ENCODE measurements at places on chromosomes 13 and 19. TPM values are rescaled to one million over a fixed set of nuclear protein-coding genes. Genes with fewer than 3 reads are reported as not detected.
A peak's percentile ranks its signal among the peaks of the same experiment; 100 is the strongest.

DNA sequence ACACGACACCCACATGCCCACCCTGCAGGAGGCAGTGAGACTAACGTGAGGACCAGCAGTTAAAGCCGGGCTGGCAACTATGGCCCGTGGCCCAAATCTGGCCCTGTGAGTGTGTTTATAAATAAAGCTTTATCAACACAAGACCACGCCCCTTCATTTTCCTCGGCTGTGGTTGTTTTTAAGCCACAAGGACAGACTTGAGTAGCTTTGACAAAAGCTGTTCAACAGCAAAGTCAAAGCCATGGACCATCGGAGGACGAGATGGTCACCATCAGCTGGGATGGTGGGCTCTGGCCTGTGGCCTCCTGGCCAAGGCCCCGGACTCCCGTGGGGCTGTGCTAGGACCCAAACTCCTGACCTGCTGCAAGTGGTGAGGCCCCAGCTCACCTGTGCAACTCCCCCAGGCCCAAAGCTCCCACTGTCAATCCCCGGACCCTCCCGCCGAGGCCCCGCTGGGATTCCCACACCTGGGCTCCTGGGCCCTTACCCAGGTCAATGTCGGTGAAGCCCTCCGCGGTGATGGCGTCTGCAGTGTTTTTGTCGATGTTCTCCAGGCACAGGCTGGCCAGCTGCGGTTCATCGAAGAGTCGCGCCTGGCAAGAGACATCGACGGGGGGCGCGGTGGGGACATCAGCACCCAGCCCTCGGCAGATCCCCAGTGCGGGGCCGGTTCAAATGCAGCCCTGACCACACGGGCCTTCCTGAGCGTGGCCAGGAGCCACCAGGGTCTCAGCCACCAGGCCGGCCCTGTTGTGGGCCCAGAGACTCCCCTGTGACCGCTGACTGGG lies 25.1 kb downstream of the BTBD2 start:
- DNase-seq: no peak

DNA sequence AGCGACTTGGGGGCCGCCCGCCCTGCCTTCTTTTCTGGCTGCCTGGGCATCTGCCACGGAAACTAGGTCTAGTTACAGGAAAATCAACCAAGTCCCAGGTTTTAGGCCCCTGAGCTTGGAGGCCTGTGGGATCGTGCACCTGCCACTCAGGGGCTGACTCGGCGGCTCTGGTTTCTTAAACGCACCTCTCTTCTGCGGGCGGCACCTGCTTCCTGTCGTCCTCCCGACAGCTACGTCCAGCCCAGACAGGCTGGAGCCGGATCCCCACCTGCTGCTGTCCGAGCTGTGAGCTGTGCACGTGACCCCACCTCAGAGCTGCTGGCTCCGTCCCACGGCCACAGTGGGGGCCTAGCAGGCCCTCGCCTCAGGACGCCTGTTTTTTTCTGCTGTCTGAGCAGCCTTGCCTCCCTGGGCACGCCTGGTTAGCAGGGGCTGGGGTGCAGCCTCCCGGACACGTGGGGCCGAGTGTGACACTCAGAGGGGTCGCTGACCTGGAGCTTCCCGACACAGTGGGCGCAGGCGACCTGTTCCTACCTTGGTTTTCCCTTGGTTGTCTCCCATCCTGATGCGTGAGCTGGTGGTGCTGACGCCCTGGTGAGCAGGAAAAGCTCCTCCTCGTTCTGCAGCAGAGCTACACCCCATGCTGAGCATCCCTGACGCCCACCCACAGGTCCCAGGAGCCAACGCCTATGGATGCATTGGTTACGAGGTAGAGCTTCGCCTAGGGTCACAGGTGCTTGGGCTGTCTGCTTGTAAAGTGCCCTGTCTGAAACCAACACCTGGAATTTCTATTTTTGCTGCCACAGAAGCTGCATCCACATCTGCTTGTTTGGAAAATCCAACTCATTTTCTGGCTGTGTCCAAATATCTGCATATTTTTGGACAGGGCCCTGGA lies 17.5 kb downstream of the TMEM255B start:
- no peak for DNase-seq

GRCh38 chr19:28983430-28983829 lies 229.5 kb downstream of the UQCRFS1 start:
- DNase-seq: no peak

GRCh38 chr13:109668433-109669233 lies 117.8 kb downstream of the IRS2 start:
- DNase-seq: no peak

- DNase-seq: no peak
Measured at GRCh38 chr13:32409561-32410421, 18.1 kb downstream of the N4BP2L1 start.

DNA sequence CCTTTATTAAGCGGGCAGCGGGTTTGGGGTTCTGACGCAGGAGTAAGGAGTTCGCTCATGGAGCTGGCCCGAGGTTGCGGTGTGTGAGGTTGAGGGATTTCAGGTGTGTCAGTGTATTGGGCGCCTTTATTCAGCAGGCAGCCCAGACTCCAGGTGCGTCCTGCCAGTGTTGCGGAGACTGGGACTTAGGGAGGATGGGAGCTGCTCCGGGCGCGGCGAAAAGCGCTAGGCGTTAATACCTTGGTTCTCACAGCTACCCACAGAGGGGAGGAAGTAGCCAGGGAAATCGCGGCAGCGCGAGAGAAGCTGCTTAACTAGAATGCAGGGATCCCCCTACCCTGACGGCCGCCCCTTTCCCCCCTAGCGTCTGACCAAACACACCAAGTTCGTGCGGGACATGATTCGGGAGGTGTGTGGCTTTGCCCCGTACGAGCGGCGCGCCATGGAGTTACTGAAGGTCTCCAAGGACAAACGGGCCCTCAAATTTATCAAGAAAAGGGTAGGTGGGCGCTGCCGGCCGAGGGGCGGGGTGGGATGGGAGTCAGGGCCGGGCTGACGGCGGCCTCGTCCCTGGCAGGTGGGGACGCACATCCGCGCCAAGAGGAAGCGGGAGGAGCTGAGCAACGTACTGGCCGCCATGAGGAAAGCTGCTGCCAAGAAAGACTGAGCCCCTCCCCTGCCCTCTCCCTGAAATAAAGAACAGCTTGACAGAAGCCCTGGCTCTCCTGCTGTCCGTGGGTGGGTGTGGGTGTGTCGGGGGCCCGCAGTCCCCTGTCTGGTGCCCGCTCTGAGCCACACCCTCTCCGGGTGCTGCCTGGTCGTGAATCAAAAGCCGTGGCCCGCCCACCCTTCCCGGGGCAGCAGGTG lies 1.1 kb downstream of the RPL36 start:
- peak; percentile 55 for DNase-seq

GRCh38 chr13:74825152-74825937 lies 656.6 kb downstream of the TBC1D4 start:
- no peak for DNase-seq

GRCh38 chr19:10828981-10829821 lies 6.8 kb downstream of the TMED1 start:
- no peak for DNase-seq

GRCh38 chr13:30877335-30877734 lies 28.7 kb upstream of the MEDAG start:
- DNase-seq: no peak

DNA sequence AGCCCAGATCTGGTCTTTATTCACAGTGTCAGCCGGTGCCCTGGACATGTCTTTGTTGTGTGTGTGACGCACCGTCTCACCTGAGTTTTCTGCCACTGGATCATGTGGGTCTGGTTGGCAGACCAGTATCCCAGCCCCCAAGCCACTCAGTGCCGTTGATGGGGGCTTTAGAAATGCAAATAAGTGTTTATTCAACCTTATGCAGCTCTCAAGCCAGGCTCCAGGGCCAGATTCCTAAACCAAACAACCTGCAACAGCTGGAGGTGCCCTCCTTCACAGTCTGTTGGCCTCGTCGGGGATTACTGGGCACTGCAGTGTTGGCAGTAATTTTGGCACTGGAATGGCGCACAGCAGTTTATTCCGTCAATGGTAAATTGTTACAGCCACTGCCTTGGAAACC lies 21.6 kb downstream of the FAM124A start:
- no peak for DNase-seq

DNA sequence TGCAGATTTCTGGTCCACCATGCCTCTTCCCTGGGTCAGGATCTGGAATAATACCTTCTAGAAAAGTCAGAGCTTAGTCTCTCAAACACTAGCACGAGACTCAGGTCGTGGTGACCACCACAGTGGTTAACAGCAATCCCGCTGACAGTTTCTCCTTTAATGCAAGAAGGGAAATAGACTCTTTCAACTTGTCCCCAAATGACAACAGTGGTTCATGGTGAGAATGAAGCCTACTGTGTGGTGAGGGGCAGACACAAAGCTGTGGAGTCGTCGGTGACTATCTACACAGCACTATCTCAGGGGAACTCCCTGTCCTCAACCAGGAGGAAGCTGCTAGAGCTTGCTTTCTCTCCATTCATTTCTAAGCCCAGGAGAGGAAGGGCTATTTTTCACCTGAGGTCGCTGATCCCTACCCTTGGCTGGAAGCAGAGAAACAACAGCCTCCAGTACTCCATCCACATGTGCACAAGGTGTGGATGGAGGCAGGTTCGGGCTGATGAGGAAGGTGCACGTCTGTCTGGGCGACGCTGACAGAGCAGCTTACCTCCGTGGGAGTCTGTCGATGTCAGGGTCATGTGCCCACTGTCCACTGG lies 72.4 kb downstream of the STK24 start:
- no peak for DNase-seq

DNA sequence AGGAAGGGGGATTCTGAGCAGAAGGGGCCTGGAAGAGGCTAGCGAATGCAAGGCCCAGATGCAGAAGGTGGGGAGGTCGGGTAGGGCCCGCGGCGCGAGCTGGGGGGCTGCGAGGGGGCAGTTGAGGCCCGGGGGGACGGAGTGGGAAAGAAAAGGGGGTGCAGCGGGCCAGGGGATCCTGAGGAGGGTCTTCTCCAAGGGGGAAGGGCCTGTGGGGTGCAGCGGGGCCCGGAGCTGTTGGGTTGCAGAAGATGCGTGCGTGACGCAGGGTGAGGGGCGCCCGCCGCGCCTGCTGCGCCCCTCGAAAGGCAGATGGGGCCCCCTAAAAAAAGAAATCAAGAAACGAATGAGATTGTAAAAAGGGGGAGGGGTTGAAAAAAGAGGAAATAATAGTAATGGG lies 313 bp downstream of the ZNF541 start:
- DNase-seq: no peak

DNA sequence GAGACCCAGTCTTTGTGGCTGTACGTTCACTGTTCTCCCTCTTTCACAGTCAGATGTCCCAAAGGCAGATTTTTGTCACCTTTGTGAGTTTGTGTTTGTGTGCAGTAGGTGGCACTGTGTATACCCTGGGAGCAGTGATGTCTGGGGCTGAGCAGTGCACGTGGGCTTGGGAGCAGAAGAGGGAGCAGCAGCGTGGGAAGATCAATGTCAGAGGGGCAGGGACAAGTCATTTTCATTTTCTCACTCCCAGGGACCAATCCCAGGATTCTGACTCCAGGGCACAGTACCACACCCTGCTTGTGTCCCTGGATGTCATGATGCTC lies 2.0 kb upstream of the PSG6 start:
- DNase-seq: no peak

Gene GSX1
- not detected for polyA plus RNA-seq

Gene MYH14
- polyA plus RNA-seq: 37.2 TPM

Gene PLK5
- polyA plus RNA-seq: 0.22 TPM
